Uterus (tissue), 4 donors: ENCODE measurements at places on chromosomes 2 and 18. TPM values are rescaled to one million over a fixed set of nuclear protein-coding genes. Genes with fewer than 3 reads are reported as not detected.

Gene HAT1
- total RNA-seq = 34.8 TPM

Gene ZNF521
- total RNA-seq = 50.2 TPM

Gene POTEI
- total RNA-seq = 0.26 TPM

Gene POTEJ
- total RNA-seq = not detected

- H3K4me3 ChIP-seq = no peak overlapping the region
- no peaks in the 10 kb centered on the region for H3K36me3 ChIP-seq
- no peak for DNase-seq
- no peak overlapping the region for H3K27ac ChIP-seq
- H3K4me1 ChIP-seq = no peaks in the 10 kb centered on the region
Observed at GRCh38 chr18:69387186-69387585, 13.5 kb upstream of the DOK6 start.

DNA sequence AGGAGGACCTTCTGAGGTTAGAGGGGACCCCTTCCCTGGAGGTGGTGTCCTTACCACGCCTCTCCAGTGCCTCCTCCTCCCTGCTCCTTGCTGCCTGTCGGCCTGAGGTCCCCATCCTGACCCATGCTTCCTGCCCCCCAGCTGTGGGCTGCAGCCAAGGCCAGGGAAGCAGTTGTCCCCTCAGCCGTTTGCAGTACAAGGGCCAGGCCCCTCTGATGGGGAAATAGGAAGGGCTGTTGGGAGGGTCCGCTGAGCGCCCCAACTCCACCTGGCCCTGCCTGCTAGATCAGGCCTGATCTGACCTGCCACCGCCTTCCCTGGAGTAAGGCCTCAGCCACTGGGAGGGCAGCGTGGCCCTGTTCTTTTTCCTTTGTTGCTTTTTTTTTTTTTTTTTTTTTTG is 219.8 kb downstream of the KLHL29 start:
- H3K27me3 ChIP-seq = no peaks in the 10 kb centered on the region
- H3K4me3 ChIP-seq = no peak overlapping the region
- no peak overlapping the region for H3K27ac ChIP-seq

- DNase-seq = no peak
- no peak overlapping the region for H3K4me3 ChIP-seq
- no peaks in the 10 kb centered on the region for H3K36me3 ChIP-seq
- no peak overlapping the region for H3K27ac ChIP-seq
- H3K4me1 ChIP-seq = no peaks in the 10 kb centered on the region
- no peaks in the 10 kb centered on the region for H3K27me3 ChIP-seq
Observed at GRCh38 chr2:48397846-48398245, 132.1 kb upstream of the STON1 start.

GRCh38 chr18:12313530-12314245 is 5.6 kb downstream of the TUBB6 start:
- no peak for DNase-seq
- peak overlapping the region; percentile 22 for H3K27ac ChIP-seq
- H3K4me3 ChIP-seq = no peak overlapping the region
- no peaks in the 10 kb centered on the region for H3K27me3 ChIP-seq
- H3K4me1 ChIP-seq = no peaks in the 10 kb centered on the region

GRCh38 chr2:105439141-105439540 is 40.3 kb upstream of the FHL2 start:
- H3K4me1 ChIP-seq = no peaks in the 10 kb centered on the region
- H3K4me3 ChIP-seq = no peak overlapping the region

DNA sequence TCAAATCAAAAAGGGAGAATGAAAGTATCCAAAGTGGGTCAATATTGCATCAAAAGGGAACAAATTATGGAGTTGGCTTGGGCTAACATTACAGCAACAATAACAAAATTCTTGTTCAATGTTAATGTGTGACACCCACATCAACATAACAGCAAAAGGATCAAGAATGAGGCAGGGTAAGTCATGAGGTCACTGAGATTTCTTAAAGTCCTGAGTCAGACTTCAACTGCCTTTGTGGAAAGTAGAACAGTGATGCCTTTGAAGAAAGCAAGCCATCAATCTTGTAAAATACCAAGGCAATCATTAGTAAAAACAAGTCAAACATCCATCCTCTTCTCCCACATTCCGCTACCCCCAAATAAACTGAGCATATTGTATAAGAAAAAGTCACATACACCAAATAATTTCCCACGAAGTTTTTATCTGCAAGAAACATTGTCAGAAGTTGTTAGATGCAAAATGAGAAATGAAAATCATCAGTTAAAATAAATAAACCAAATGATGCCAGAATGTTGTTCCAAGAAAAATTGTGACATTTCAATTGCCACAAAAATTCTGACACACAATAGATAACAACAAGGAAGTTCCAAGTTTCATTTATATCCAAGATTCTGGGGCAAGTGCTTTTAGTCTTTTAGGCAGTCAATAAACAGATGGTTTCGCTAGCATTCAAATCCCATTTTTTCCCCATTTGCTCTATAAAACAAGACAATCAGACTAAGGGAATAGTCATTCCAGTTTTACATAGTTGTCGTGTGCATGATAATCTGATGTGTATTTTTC is 216.1 kb upstream of the SETBP1 start:
- H3K4me1 ChIP-seq = peaks cover 7% of the 10 kb centered on the region
- H3K4me3 ChIP-seq = no peak overlapping the region
- no peaks in the 10 kb centered on the region for H3K36me3 ChIP-seq
- no peak overlapping the region for H3K27ac ChIP-seq
